ENCODE measurements at places on chromosomes 12 and 14. TPM values are rescaled to one million over a fixed set of nuclear protein-coding genes. Genes with fewer than 3 reads are reported as not detected.
A peak's percentile ranks its signal among the peaks of the same experiment; 100 is the strongest.

- no peaks in the 10 kb centered on the region for H3K4me1 ChIP-seq
- no peaks in the 10 kb centered on the region for H3K36me3 ChIP-seq
- DNase-seq = no peak
- no peaks in the 10 kb centered on the region for H3K27me3 ChIP-seq
- no peak overlapping the region for H3K4me3 ChIP-seq
Observed at GRCh38 chr12:91224401-91224800, 41.8 kb upstream of the DCN start.

DNA sequence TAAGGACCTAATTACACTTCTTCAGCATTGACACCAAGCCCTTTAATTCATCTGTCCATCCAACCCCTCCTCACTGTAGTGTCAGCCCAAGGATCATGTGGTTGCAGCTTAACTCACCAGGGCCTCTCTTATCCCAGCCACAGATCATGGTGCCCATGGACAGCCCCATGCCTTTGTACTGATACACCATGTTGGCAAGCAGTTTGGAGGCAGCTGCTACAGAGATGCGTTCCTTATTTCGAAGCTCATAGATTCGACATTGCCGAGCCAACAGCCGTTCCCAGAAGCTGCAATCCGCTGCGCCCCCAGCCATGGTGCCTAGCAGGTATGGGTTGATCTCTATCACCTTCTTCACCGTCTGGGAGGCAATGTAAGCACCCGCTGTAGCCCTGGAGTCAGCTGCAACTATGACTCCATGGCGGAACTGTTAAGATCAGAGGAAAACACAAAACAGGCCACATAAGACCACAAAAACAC lies 1.4 kb downstream of the PSMB5 start:
- no peaks in the 10 kb centered on the region for H3K4me1 ChIP-seq
- no peak overlapping the region for H3K27ac ChIP-seq
- H3K4me3 ChIP-seq = no peak overlapping the region
- H3K27me3 ChIP-seq = no peaks in the 10 kb centered on the region

- DNase-seq = no peak
- no peak overlapping the region for H3K27ac ChIP-seq
- no peak overlapping the region for H3K4me3 ChIP-seq
- no peaks in the 10 kb centered on the region for H3K27me3 ChIP-seq
Observed at GRCh38 chr12:41706376-41706775, 438.3 kb downstream of the GXYLT1 start.

The SERPINA12 gene
- total RNA-seq = not detected

- H3K4me1 ChIP-seq = no peaks in the 10 kb centered on the region
- no peak overlapping the region for H3K4me3 ChIP-seq
- no peak overlapping the region for H3K27ac ChIP-seq
- no peaks in the 10 kb centered on the region for H3K27me3 ChIP-seq
- DNase-seq = peak; percentile 54
- no peaks in the 10 kb centered on the region for H3K36me3 ChIP-seq
Observed at GRCh38 chr14:104211215-104211614, 72.8 kb downstream of the KIF26A start.

The OR4K14 gene
- total RNA-seq = not detected

GRCh38 chr12:4775936-4776335 lies 55.7 kb downstream of the GALNT8 start:
- H3K27ac ChIP-seq = no peak overlapping the region
- H3K36me3 ChIP-seq = no peaks in the 10 kb centered on the region
- no peak overlapping the region for H3K4me3 ChIP-seq
- no peak for DNase-seq
- no peaks in the 10 kb centered on the region for H3K4me1 ChIP-seq

- peak overlapping the region; percentile 28 for H3K27ac ChIP-seq
- peak; percentile 72 for DNase-seq
- H3K4me1 ChIP-seq = no peaks in the 10 kb centered on the region
- no peaks in the 10 kb centered on the region for H3K27me3 ChIP-seq
Observed at GRCh38 chr14:74954232-74954946, 1.0 kb downstream of the PGF start.

The PLA2G1B gene
- 1.2 TPM for total RNA-seq

GRCh38 chr14:21090194-21090939 lies 8.1 kb downstream of the ZNF219 start:
- no peaks in the 10 kb centered on the region for H3K27me3 ChIP-seq
- peaks cover 9% of the 10 kb centered on the region for H3K36me3 ChIP-seq
- peak; percentile 84 for DNase-seq
- no peak overlapping the region for H3K27ac ChIP-seq
- no peaks in the 10 kb centered on the region for H3K4me1 ChIP-seq

The RIC8B gene
- 18.1 TPM for total RNA-seq

DNA sequence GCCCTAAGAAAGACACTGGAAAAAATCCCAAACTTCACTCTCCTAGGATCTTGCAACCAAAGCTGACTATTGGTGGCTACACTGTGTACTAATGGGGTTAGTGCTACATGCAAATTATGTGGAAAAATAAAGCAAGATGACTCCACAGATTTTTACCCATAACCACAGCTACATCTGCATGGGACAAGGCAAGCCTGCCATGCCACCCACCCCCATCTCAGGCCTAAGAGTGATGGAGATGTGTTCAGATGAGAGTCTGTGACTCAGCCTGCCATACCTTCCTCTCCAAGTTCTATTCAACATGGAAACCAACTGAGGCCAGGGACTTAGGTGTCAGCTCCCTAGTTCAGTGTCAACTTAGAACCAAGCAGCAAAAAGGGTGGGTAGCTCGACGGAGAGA lies 206.2 kb downstream of the PELI2 start:
- H3K27me3 ChIP-seq = no peaks in the 10 kb centered on the region
- H3K36me3 ChIP-seq = no peaks in the 10 kb centered on the region
- DNase-seq = no peak

All from aorta (tissue), 5 donors.